ENCODE measurements at places on chromosomes 11 and 22.
A peak's percentile ranks its signal among the peaks of the same experiment; 100 is the strongest.

- DNase-seq: no peak
Observed at GRCh38 chr11:69637198-69637940, 3.6 kb upstream of the CCND1 start.

DNA sequence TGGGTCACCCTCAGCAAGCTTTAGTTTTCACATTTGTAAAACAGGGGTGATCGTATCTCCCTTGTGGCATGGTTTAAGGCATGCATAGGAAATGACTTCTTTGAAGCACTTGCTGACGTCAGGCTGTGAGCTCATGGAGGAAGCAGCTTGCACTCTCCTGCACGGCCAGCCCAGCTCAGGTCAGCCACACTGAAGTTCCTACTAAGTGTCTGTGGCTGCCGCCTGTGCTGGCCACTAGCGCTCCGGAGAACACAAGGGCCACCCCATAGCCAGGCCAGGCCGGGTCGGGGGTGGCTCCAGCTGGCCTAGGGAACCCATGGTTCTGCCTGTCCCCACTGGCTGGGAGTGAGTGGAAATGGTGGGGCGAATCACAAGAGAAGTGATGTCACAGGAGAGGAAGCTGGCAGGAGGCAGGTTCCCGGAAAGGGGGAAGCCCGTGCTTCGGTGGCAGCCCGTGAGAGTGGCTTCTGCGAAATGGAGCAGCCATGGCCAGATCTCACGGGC is 28.2 kb downstream of the KCTD17 start:
- peak; percentile 76 for DNase-seq

GRCh38 chr11:5467527-5467926 is 18.4 kb downstream of the OR51I2 start:
- no peak for DNase-seq

DNA sequence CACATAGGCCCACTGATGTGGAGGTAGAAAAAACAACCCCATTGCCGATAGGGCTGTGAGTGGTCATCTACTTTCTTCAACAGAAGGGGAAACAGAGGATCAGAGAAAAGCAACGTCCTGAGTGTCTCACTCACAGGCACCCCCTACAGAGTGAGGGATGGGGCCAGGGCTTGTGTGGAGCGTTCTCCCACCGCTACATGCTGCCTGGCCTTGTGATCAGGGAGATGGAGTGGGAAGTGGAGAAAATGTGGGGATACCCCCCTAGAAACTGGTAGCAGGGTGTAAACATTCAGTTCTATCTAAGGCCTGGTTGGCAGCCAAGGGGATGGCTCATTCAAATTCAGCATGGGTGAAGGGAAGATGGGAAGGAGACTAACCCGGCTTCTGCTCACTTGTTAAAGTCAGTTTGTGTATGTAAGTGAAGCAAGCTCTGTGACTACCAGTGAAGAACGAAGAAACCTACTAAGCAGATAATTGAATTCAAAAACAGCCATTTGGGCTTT is 73.0 kb upstream of the NAV2 start:
- DNase-seq: no peak

GRCh38 chr11:107961480-107961879 is 33.2 kb downstream of the RAB39A start:
- no peak for DNase-seq

Measured in activated CD4-positive, alpha-beta T cell treated with anti-CD3 and anti-CD28 coated beads for 24 hours (primary cell).